ENCODE measurements at places on chromosomes 6 and 20.

DNA sequence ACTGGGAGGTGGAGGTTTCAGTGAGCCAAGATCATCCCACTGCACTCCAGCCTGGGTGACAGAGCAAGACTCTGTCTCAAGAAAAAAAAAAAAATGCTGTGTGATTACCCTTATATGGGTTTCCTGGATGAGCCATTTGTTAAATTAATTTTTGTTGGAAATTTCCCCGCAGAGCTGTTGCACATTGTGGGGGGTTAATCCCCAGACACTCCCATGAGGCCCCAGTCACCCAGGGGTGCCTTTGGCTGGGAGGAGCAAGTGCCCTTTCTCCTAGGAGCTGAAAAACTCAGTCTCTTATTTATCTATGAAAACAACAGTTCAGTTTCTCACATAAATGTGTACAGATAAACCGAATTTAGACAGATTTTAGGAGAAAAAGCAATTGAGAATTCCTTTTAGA is 4.7 kb upstream of the DEFB132 start:
- DNase-seq: no peak

- no peak for DNase-seq
Observed at GRCh38 chr6:38155621-38156204, 336.2 kb downstream of the ZFAND3 start.

- DNase-seq: no peak
Observed at GRCh38 chr6:161444464-161444863, 170.6 kb upstream of the AGPAT4 start.

GRCh38 chr6:138331444-138331843 is 46.3 kb upstream of the SMIM28 start:
- DNase-seq: no peak

DNA sequence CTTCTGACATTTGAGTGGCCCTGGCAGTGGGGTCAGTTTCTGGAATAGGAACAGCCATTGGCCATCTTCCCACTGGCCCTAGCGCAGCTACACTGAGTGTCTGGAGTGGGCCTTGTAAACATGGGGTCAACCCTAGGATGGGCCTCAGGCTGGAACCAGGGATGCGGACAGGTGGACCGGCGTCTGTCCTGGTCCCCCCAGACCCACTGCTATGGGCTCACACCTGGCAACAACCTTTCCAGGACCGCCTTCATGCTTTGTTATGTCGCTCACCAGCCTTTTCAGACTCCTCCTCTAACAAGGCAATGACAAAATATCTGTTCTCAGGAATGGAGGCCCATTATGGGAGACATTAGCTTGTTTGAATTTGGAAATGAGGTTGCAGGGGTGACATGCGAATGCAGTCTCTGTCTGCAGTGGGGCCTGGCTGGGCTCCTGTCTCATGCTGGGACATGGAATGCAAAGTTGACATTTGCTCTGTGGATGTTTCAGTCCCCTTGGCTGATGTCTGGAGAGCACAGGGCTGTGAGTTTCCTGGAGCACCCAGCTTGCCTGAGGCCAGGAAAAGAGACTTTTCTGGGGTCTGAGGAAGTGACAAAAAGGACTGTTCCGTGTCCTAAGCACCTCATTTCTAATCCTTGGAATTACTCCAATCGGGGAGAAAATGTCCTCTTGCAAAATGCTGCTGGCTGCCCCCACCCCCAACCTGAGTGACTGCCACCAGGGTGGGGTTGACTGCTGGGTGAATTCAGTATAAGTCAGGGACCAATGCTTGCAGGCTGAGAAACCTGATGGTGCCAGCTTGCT is 98.7 kb upstream of the PMEPA1 start:
- no peak for DNase-seq

- DNase-seq: no peak
Observed at GRCh38 chr6:106764353-106764980, 135.1 kb downstream of the QRSL1 start.

- DNase-seq: no peak
Observed at GRCh38 chr6:360764-361373, 30.7 kb upstream of the IRF4 start.

- DNase-seq: no peak
Observed at GRCh38 chr20:24752612-24753011, 196.5 kb upstream of the CST7 start.

GRCh38 chr6:159720708-159721107 is 6.6 kb upstream of the WTAP start:
- DNase-seq: peak; percentile 70

- DNase-seq: no peak
Observed at GRCh38 chr6:136318676-136319075, 29.0 kb upstream of the BCLAF1 start.

DNA sequence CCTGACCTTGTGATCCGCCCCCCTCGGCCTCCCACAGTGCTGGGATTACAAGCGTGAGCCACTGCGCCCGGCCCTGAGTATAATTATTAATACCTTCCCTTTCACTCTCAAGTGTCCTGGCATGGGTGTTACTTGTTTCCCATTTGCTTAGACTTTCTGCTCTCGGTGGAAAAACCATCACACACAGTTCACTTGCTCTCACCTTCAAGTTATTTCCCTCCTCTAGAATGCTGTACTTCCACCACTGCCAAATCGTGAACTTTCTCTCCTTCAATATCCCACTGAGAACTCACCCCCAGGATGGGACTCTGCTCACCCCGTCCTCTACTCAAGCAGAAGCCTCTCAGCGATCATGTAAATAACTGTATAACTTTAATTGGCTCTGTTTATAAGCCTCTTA is 4.6 kb upstream of the HIVEP1 start:
- DNase-seq: no peak

- DNase-seq: no peak
Observed at GRCh38 chr20:56575157-56575556, 42.1 kb downstream of the FAM209B start.

GRCh38 chr6:83873869-83874268 is 14.4 kb downstream of the CYB5R4 start:
- no peak for DNase-seq

- DNase-seq: peak; percentile 58
Observed at GRCh38 chr6:129251669-129252376, 368.9 kb downstream of the LAMA2 start.

- DNase-seq: no peak
Observed at GRCh38 chr20:38872491-38873049, 53.6 kb upstream of the FAM83D start.

GRCh38 chr6:121651420-121651819 is 216.0 kb downstream of the GJA1 start:
- DNase-seq: no peak

DNA sequence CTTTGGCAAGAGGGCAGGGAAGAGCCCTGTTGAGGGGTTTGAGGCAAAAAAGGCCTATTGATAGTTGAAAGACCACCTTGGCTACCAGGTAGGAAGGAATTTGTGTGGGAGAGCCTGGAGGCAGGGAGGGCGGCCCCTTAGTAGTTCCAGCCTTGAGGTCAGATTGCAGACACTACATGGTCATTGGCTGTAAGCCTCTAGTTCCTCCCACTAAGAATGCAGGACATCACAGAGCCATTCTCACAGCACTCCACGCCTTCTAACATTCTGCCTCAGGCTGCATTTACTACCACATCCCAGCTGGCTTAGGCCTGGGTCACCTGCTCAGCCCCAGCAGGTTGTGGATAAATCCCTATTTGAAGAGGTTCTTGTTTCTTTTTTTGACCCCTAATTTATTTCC is 91.0 kb upstream of the SNX9 start:
- no peak for DNase-seq

GRCh38 chr6:79146421-79146820 is 68.4 kb upstream of the PHIP start:
- DNase-seq: no peak

- DNase-seq: no peak
Observed at GRCh38 chr6:27545271-27546046, 72.6 kb upstream of the ZNF184 start.

DNA sequence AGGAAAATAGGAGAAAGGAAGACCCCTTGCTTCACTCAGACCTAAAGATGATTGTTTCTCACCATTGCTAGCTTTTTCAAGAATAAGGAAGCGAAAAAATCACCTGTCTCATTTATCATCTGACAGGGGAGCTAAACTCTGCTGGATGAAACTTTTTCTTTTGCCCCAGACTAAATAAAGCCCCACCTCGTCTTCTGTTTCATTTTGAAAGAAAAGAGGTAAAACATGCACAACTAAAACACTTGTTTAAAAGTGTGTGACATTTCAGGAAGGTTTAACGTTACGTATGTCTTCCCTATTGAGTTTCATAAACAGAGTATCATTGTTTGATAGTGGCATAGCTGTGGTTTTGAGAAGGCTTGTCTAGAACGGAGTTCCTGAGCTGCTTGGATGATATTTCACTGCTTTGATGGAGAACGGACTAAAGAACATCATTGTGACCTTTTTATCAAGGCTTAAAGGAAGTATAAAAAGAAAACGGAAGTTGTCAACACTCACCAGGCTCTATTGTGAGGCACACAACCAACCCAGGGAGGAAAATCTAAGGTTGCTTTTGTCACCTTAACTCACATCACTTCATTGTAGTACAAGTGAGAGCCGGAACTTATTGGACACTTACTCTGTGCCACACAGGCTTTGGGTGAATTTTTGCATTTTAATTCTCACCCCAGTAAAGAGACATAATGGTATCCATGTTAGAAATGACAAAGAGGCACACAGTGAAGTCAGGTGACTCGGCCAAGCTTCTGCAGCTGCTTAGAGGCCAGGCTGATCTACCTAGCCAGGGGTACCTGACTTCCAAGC is 29.5 kb downstream of the TSHZ2 start:
- DNase-seq: peak; percentile 34

DNA sequence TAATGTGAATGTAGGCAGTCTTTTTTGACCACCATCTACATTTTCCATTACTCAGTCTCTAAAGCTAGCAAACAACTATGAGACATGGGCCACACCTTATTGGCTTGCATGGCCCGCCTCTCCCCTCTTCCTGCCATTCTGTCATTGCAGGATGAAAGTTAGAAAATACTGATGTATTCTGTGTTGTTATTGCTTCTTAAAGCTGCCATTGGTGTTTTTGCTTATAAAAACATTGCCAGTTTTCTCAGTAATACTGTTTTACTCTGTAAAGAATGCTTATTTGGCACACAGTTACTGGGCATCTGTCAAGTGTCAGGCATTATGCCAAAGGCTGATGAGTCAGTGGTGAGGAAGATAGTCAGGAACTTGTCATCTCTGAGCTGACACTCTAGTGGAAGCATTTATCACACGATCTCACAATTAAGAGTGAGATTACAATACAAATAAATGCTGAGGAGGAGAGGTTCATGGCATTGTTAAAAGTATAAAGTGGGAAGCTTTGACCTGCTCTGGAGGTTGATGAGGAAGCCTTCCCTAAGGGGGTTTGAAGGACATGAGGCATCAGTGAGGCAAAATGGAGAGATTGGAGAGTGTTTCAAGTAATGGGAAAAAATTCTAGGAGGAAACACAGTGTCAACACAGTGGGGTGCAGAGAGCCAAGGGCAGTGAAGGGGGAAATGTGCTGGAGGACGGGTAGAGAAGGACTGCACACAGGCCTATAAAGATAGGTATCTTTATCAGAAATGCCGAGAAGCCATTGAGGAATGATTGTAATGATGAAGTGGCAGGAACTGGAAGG is 14.7 kb downstream of the KLHL32 start:
- no peak for DNase-seq

DNA sequence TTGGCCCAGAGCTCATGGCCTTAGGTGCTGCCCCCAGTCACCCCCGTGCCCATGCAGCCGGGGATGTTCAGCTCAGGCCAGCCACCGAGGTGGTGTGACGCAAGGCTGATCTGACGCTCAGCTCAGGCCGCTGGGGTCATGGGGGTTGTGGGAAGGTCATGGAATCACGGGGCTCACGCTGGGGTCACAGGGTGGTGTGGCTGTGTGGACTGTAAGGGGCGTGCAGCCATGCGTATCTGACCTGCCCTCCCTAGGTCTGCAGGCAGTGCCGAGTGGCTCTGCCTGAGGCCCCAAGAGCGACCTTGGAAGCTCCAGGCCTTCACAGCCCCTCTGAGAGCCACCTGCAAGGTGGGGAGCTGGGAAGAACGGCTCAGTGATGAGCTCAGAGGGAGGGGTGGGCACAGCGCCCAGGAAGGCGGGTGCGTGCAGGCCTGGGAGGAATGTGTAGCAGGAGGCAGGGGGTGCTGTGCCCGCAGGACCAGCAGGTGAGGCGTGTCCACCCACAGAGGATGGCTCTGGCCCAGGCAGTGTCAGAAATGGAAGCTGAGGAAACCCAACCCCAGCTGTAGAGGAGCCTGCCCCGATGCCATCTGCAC is 27.8 kb downstream of the CHRNA4 start:
- DNase-seq: no peak

DNA sequence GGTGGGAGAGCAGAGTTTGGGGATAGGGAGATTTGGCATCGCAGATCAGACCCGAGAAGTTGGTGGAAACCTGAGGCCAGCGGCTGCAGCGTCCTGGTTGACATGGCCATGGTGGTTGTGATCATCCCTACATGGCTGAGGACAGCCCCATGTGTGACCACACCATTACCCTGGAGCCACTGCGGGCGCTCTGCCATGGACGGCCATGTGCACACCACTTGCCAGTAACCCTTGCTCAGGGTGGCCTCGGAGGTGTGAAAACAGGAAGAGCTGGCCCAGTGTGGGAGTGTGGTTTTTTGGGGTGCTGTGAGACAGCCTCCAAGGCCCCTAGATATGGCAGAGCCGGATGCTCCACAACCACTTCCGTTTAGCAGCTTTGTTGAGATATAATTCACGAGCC is 64.4 kb downstream of the TMEM242 start:
- DNase-seq: peak; percentile 26

- DNase-seq: peak; percentile 12
Observed at GRCh38 chr20:46040902-46041535, 12.0 kb downstream of the SLC12A5 start.

DNA sequence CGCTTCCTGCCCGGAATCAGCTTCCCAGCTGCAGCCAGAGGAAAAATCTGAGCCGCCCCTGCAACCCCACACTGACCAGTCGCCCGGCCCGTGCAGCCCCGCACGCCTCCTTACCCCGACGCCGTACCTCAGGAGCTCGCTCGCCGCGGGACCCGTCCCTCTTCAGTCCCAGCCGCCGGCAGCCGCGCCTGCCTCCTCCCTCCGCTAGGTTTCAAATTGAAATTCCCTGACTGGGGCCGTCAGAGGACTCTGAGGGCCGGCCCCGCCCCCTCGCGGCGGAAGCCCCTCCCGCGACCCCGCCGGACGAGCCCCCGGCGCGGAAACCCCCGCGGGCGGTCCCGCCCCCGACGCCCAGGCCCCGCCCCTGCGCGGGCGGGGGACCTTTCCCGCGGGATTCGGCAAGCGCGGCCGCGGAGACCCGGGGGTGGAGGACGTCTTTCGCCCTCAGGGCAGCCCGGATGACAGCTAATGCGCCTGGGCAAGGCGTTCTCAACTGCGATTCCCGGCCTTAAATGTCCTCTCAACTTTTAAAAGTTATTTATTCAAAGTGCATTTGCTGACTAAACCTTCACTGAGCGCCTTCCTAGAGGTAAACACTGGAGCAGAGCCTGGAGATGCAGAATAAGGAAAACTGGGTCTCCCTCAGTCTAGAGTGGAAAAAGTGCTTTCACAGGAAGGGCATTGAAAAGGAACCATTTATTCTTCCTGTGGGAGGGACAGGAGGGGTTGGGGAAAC is at the start of gene EPB41L2:
EPB41L2 (minus strand) TSS at position 218 of the 736 bp plus-strand sequence. CDS start 106,760 bp downstream, outside the sequence.
- peak; percentile 82 for DNase-seq
